ENCODE measurements at places on chromosomes 1 and 21.

GRCh38 chr1:24141311-24141997, 1.5 kb downstream of the IL22RA1 start:
- no peaks in the 10 kb centered on the region for H3K4me1 ChIP-seq
- no peaks in the 10 kb centered on the region for H3K36me3 ChIP-seq
- no peaks in the 10 kb centered on the region for H3K27me3 ChIP-seq
- no peak overlapping the region for H3K27ac ChIP-seq

- H3K36me3 ChIP-seq = no peaks in the 10 kb centered on the region
- peaks cover 34% of the 10 kb centered on the region for H3K4me1 ChIP-seq
- H3K27me3 ChIP-seq = no peaks in the 10 kb centered on the region
- no peak overlapping the region for H3K27ac ChIP-seq
- no peak overlapping the region for H3K4me3 ChIP-seq
- DNase-seq = no peak
These were observed 132.8 kb upstream of the CD34 start for GRCh38 chr1:208043691-208044181.

GRCh38 chr1:16111771-16112595, 38.5 kb upstream of the FAM131C start:
- no peaks in the 10 kb centered on the region for H3K27me3 ChIP-seq
- H3K27ac ChIP-seq = peak overlapping the region; percentile 68
- H3K4me1 ChIP-seq = peaks cover 9% of the 10 kb centered on the region
- no peaks in the 10 kb centered on the region for H3K36me3 ChIP-seq
- no peak overlapping the region for H3K4me3 ChIP-seq
- DNase-seq = no peak

GRCh38 chr1:224044420-224044819, 69.5 kb upstream of the FBXO28 start:
- no peaks in the 10 kb centered on the region for H3K4me1 ChIP-seq
- DNase-seq = no peak
- H3K4me3 ChIP-seq = no peak overlapping the region
- H3K27ac ChIP-seq = no peak overlapping the region

- no peaks in the 10 kb centered on the region for H3K4me1 ChIP-seq
- DNase-seq = no peak
- no peaks in the 10 kb centered on the region for H3K27me3 ChIP-seq
- H3K4me3 ChIP-seq = no peak overlapping the region
These were observed 148.6 kb upstream of the CD34 start for GRCh38 chr1:208059409-208060001.

- H3K4me1 ChIP-seq = peaks cover 44% of the 10 kb centered on the region
- H3K4me3 ChIP-seq = no peak overlapping the region
- H3K27me3 ChIP-seq = no peaks in the 10 kb centered on the region
- no peaks in the 10 kb centered on the region for H3K36me3 ChIP-seq
These were observed 15.2 kb downstream of the RIPK4 start for GRCh38 chr21:41751611-41752011.

DNA sequence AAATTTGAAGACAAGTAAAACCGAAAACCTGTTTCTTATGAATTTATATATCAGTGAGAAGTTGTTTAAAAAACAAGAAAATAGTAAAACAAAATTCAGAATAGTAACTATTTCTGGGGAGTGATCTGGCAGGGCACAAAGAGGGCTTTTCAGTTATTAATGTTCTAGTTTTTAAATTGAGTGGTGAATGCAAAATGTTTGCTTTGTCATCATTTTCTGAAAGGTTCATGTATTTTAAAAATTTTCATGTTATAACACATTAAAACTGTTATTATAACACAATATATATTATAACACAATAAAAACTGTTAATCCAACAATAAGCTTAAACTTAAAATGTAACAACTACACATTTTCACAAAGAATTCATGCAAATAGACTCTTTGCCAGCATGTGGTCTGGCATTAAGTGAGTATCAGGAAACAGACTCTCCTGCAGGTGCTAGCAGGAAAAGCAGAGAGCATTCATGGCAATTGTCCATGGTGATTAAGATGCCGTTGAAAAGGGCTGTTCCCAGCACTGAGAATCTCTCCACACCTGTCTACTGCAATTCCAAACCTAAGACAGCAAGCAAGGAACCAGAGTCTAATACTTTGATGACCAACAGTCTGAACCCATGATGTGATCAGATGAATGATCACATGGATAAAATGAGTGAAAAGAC, 204.9 kb downstream of the TBX15 start:
- no peak overlapping the region for H3K4me3 ChIP-seq
- H3K27me3 ChIP-seq = no peaks in the 10 kb centered on the region
- no peaks in the 10 kb centered on the region for H3K4me1 ChIP-seq
- no peak for DNase-seq
- no peaks in the 10 kb centered on the region for H3K36me3 ChIP-seq
- H3K27ac ChIP-seq = no peak overlapping the region

GRCh38 chr1:236090741-236091147, 25.9 kb upstream of the NID1 start:
- no peak for DNase-seq
- no peak overlapping the region for H3K27ac ChIP-seq
- H3K4me3 ChIP-seq = no peak overlapping the region
- H3K27me3 ChIP-seq = no peaks in the 10 kb centered on the region
- H3K4me1 ChIP-seq = no peaks in the 10 kb centered on the region

DNA sequence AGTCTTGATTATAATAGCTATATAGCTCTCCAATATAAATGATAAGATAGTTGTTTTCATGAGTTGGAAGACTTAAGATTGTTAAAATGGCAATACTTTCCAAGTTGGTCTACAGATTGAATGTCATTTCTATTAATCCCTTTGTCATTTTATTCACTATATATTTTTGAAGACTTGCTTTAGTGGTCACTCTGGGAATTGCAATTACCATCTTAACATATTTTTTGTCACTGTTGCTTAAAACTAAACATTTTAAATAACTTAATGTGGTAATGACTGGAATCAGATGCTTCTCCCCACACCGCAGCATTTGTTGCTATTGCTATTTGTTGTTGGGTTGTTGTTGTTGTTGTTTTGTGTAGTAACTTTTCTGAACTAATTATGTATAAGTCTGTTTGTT, 1592.9 kb downstream of the MRPL39 start:
- DNase-seq = no peak
- no peaks in the 10 kb centered on the region for H3K27me3 ChIP-seq
- H3K4me1 ChIP-seq = no peaks in the 10 kb centered on the region
- no peaks in the 10 kb centered on the region for H3K36me3 ChIP-seq
- H3K27ac ChIP-seq = no peak overlapping the region
- H3K4me3 ChIP-seq = no peak overlapping the region

GRCh38 chr1:7680207-7680954, 90.7 kb upstream of the VAMP3 start:
- peak overlapping the region; percentile 91 for H3K4me3 ChIP-seq
- no peaks in the 10 kb centered on the region for H3K36me3 ChIP-seq
- DNase-seq = no peak
- no peaks in the 10 kb centered on the region for H3K27me3 ChIP-seq
- H3K27ac ChIP-seq = peak overlapping the region; percentile 75

- no peaks in the 10 kb centered on the region for H3K4me1 ChIP-seq
- no peaks in the 10 kb centered on the region for H3K27me3 ChIP-seq
- H3K4me3 ChIP-seq = no peak overlapping the region
- H3K27ac ChIP-seq = no peak overlapping the region
These were observed 372 bp downstream of the OR2L3 start for GRCh38 chr1:248047008-248047407.

DNA sequence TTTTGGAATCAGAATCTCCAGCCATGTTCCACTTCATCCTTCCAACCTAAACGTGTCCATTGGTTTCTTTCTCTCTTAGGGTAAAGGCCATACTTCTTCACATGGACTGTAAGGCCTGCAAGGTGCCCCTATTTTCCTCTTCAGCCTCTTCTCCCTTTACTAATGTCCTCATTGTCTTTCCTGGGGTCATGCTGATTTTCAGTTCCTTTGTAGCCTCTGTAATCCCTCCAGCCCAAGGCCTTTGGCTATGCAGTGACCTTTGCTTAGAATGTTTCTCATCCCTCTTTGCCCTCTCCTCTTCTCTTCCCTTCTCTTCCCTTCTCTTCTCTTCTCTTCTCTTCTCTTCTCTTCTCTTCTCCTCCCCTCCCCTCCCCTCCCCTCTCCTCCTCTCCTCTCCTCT, 112.5 kb downstream of the SPATA46 start:
- no peak overlapping the region for H3K27ac ChIP-seq
- no peaks in the 10 kb centered on the region for H3K36me3 ChIP-seq
- no peaks in the 10 kb centered on the region for H3K27me3 ChIP-seq
- H3K4me3 ChIP-seq = no peak overlapping the region

All from vagina (tissue), 2 donors.